ENCODE measurements at places on chromosomes 11 and 22. TPM values are rescaled to one million over a fixed set of nuclear protein-coding genes. Genes with fewer than 3 reads are reported as not detected.

The EHF gene
- 0.20 TPM for total RNA-seq

The OR51B5 gene
- total RNA-seq = not detected

The SLC35E4 gene
- 7.1 TPM for total RNA-seq

The CHADL gene
- 0.20 TPM for total RNA-seq

DNA sequence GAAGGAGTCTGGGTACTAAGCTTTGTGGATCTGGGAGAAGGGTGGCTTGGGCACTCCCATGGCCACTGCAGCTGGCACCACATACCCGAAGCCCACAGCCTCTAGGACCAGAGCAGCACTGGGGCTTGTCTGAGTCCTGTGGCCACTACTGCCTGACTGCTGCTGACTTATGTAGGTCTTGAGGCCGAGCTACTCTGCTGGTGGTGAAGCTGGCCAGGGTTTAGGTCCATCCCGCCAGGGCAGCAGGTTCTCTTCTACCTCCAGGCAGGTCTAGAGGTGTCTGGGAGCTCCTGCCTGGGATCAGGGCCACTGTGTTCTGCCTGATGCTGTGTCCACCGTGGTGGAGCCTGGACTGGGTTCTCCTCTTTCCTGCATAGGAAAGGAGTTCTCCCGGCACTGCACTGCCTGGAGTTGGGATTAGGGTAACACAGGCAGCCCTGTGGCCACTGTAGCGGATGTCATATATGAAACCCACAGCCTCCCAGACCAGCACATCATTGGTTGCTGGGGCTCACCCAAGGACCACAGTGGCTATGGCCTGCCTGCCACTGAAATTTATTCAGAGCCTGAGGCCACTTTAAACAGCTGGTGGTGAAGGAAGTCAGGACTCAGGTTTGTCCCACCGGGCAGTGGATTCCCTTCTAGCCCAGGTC lies 109.8 kb upstream of the SERPIND1 start:
- H3K36me3 ChIP-seq = no peaks in the 10 kb centered on the region
- no peak overlapping the region for H3K27ac ChIP-seq

DNA sequence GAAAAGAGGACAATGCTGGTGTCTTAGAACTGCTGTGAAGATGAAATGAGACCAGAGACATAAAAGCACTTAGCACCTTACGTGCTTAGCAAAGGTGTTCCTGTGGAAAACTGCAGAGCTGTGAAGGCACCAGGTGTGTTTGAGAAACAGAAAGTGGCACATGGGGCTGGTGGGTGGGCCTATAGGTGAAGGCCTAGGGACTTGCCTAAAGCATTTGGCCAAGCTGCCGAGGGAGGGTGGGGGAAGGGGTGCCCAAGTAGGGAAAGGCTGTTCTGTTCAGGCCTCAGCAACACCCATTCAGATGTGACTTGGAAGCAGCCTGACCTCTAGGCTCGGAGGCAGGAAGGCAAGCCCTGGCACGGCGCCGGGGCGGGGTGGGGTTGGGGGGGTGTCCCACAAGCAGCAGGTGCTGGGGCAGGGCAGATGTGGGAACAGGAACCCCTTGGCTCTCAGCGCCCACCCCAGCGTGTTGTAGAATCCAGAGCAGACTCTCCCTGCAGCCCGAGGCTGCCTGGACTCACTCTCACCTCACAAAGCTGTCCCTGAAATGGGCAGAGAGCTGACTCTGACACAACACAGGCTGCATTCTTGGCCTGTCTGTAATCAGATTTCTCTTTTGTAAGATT lies 366.7 kb upstream of the NARS2 start:
- no peaks in the 10 kb centered on the region for H3K36me3 ChIP-seq
- no peak overlapping the region for H3K4me3 ChIP-seq
- no peaks in the 10 kb centered on the region for H3K4me1 ChIP-seq
- H3K27me3 ChIP-seq = no peaks in the 10 kb centered on the region
